ENCODE measurements at places on chromosomes 3 and 15.

GRCh38 chr15:31091481-31091880 is 10.0 kb downstream of the TRPM1 start:
- no peak for DNase-seq

- DNase-seq: no peak
These were observed 57.2 kb downstream of the PPP2R3A start for GRCh38 chr3:136022529-136023263.

DNA sequence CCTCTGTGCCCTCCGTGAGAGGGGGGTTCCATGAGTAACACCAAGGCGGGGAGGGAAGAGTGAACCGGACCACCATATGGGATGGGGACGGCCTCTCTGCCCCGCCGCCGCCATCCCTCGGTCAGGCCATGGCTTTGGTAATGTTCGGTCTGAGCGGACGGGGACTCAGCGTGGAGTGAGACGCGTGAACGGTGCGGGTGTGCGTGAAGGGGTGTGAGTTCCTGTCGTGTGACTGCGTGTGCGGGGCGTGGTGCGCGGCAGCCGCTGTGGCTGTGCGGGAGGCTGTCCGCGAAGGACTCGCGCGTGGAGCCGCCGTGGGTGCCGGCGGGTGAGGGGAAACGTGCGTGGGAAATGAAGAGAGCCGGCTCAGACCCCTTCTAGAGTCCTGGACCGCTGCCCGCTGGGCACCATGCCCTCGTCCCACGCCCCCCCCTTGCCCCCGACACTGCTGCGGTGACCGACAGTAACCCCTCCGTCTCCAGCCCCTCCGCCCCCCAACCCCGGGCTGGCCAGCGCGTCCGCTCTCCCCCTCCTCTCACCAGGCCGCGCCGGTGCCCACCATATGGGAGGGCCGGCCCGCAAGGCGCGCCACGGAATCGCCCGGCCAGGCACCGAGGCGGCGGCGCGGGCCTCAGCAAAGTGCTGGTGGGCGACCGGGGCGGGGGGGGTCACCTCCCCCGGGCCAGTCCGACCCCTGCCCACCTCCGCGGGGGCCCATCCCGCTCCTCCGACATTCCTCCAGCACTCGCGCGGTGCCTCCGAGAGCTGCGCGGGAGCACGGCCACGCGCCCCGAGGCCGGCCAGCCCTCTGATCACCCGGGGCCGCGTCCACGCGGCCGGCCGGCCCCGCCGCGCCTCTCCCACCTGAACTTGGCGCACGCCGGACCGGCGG is 589 bp downstream of the KLF15 start:
- no peak for DNase-seq

- no peak for DNase-seq
These were observed 37.3 kb downstream of the HCN4 start for GRCh38 chr15:73331501-73331900.

- no peak for DNase-seq
These were observed 27.6 kb upstream of the UBP1 start for GRCh38 chr3:33467786-33468185.

GRCh38 chr3:48247401-48247811 is 6.5 kb downstream of the ZNF589 start:
- DNase-seq: no peak

DNA sequence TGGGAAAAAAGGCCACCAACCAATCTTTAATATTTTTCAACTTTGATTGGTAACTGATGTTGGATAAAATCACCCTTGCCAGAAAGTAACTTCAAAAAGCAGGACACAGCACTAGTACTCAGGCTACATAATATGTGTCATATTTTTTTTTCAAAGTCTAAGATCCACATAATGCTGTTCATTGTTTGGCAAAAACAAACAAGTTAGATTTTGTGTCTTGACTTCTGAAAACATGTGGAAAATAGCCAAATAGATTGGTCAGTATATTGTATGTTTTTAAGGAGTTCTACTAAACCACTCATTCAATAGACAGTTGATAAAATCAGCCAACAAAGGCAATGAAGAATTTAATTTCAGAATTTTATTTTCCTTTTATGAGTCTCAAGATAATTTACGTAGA is 111.7 kb upstream of the CCDC54 start:
- DNase-seq: no peak

GRCh38 chr3:58556761-58557221 is 19.8 kb upstream of the ACOX2 start:
- no peak for DNase-seq

GRCh38 chr15:96037584-96037983 is 292.9 kb upstream of the NR2F2 start:
- no peak for DNase-seq

GRCh38 chr3:115657168-115657567 is 33.9 kb downstream of the GAP43 start:
- no peak for DNase-seq

DNA sequence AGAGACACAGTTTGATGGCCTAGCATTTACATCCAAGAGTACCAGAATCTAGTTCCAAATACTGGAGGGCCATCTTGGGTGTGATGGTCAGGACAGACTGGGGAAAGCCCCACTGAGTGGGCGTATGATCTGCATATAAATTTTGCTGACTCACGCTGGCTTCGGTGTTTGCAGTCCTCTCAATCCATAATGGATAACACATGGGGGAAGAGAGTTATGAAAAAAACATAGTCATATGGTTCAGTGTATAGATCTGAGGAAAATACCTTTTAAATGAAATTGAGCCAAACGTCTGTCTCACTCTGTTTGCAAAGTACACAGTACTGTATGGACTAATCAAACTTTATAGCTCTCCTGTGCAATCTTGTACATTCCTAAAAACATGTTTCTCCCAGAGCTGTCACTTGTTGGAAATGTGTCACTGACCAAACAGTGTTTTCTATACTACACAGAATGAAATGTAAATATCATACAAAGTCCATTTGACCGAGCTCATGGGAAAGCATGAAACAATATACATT is 125.3 kb upstream of the THBS1 start:
- DNase-seq: no peak

DNA sequence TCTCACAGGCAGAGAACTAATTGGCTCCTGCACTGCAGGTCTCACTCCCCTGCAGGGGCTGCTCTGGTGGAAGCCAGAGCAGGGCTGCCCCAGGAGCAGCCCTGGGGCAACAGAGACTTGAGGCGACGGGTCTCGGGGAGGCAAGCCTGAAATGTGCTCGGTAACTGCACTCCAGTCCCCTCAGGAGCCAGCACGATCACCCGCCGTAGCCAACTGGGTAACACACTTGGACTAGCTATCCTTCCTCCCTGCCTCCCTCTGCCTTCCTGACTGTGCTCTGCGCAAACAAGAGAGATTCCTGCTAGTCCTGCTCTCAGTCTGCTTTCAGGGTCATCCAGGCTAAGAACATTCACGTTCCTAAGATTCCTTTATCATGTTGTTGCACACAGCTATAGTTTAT is 140.7 kb upstream of the NSMCE3 start:
- DNase-seq: no peak

DNA sequence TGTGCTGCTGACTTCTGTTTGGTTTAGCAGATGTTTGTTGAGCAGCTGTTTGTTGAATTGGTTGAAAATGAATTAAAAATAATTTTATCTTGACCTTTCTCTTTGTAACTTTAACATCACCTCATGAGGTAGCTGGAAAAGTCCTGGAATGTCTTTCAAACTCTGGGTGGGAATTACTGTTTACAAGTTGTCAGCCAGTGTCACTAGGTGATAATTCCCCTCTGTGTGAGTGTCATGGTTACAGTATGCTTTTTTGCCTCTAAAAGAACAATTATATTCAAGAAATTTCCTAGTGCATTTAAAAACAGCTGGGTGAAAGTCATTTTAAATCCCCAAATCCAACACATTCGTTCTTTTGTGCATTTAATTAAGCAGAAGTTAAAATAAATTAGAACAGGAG is 113.2 kb downstream of the PTPRG start:
- no peak for DNase-seq
